ENCODE measurements at places on chromosomes 13 and 19. TPM values are rescaled to one million over a fixed set of nuclear protein-coding genes. Genes with fewer than 3 reads are reported as not detected.

TMEM145 gene
- total RNA-seq, result not detected

GRCh38 chr19:5130371-5131030, 161.6 kb downstream of the KDM4B start:
- H3K27ac ChIP-seq, result no peak overlapping the region
- H3K27me3 ChIP-seq, result no peaks in the 10 kb centered on the region
- no peak overlapping the region for H3K4me3 ChIP-seq
- peaks cover 25% of the 10 kb centered on the region for H3K4me1 ChIP-seq

DNA sequence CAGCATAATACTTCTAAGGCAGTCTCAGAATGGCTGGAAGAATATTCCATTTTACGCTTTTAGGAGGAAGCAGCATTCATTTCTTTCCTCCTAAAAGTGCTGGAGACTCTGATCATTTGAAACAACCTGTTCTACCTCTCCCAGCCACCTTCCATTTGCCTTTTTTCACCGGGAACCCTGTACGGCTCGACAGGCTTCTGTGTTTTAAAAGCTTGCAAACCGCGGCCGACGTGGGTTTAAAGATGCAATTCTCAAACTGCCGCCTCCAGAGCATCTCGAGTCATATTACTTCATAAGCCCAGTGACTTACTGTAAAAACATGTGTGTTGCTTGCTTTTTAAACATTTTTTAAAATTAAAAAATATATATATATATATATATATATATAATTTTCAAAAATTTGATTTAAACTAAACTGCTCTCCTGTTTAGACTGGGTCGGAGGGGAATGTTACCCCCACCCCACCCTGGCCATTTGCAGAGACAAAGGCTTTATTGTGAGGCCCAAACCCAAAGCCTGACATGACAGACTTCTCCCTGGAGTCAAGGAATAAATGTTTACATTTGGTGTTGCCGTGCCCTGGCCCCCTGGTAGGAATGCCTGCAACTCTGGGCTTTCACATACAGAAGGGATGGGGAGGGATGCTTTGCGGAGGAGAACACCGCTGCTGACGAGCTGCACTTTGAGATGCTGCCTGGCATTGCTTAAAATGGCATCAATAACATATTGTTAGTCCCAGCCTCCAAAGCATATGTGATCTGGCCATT, 30.4 kb downstream of the ZNF536 start:
- H3K27me3 ChIP-seq, result no peaks in the 10 kb centered on the region
- no peaks in the 10 kb centered on the region for H3K36me3 ChIP-seq
- no peak overlapping the region for H3K4me3 ChIP-seq

DNA sequence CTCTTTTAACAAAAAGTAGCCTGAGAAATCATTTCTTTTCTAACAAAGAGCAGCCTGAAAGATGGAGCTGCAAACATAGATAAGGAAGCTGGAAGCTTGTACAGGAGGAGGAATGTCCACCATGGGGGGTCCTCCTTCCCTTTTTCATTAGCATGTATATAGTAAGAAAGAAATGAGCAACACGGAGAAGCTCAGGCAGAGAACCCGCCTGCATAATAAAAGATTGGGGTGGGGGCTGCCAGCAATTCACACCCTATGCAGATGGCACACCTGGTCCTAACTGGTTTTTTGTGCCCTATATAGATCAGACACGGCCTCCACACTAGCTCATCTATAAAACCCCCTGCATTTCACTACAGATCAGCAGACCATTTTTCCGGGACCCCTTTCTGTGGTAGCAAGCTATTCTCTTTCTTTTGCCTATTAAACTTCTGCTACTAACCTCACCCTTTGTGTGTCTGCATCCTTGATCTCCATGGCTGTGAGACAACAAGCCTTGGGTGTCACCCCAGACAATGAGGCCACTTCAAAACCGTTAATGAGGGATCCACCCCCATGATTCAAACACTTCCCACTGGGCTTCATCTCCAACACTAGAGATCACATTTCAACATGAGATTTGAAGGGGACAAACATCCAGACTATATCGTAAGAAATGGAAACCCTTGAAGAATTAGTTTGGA, 167.5 kb upstream of the FREM2 start:
- H3K27ac ChIP-seq, result no peak overlapping the region
- no peak overlapping the region for H3K4me3 ChIP-seq
- H3K4me1 ChIP-seq, result no peaks in the 10 kb centered on the region
- no peak for DNase-seq
- no peaks in the 10 kb centered on the region for H3K27me3 ChIP-seq

- H3K36me3 ChIP-seq, result no peaks in the 10 kb centered on the region
- no peak overlapping the region for H3K4me3 ChIP-seq
- no peaks in the 10 kb centered on the region for H3K4me1 ChIP-seq
- peaks cover 7% of the 10 kb centered on the region for H3K27me3 ChIP-seq
- no peak overlapping the region for H3K27ac ChIP-seq
Observed at GRCh38 chr13:29679396-29680053, 84.0 kb upstream of the SLC7A1 start.

GRCh38 chr13:97133955-97134354, 88.2 kb upstream of the MBNL2 start:
- H3K27ac ChIP-seq, result no peak overlapping the region
- H3K27me3 ChIP-seq, result no peaks in the 10 kb centered on the region
- H3K36me3 ChIP-seq, result no peaks in the 10 kb centered on the region
- H3K4me1 ChIP-seq, result no peaks in the 10 kb centered on the region
- DNase-seq, result no peak
- no peak overlapping the region for H3K4me3 ChIP-seq
